IMR-90 (cell line): ENCODE measurements at places on chromosomes 5 and 9. TPM values are rescaled to one million over a fixed set of nuclear protein-coding genes. Genes with fewer than 3 reads are reported as not detected.

DNA sequence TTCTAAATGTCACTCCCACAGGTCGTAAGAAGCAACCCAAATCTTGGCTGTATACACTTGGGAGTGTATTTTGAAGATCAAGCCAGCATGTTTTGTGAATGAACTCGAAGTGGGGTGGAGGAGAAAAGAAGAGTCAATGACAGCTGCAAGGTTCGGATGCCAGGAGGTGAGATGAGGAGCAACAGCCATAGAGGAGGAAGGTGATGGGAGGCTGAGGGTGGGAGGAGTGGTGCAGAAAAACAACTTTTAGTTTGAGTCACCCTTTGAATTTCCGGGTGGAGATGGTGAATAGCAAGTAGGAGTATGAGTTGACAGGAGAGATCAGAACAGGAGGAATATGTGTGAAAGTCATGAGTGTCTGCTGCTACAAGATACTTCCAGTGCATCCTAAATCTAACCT, 153.6 kb downstream of the DIRAS2 start:
- no peak for DNase-seq

- peak; percentile 97 for DNase-seq
Observed at GRCh38 chr5:158384535-158385481, 525.9 kb upstream of the CLINT1 start.

DNA sequence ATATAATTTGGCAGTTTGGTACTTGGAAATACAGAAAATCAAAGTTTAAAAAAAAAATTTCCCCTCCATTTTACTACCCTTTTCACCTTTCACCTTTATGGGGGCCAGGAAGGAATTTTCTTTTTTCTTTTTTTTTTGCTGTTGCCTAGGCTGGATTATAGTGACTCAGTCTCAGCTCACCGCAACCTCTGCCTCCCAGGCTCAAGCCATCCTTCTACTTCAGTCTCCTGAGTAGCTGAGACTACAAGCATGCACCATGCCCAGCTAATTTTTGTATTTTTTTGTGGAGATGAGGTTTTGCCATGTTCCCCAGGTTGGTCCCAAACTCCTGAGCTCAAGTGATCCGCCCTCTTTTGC, 9.1 kb downstream of the CHMP5 start:
- peak; percentile 49 for DNase-seq

DNA sequence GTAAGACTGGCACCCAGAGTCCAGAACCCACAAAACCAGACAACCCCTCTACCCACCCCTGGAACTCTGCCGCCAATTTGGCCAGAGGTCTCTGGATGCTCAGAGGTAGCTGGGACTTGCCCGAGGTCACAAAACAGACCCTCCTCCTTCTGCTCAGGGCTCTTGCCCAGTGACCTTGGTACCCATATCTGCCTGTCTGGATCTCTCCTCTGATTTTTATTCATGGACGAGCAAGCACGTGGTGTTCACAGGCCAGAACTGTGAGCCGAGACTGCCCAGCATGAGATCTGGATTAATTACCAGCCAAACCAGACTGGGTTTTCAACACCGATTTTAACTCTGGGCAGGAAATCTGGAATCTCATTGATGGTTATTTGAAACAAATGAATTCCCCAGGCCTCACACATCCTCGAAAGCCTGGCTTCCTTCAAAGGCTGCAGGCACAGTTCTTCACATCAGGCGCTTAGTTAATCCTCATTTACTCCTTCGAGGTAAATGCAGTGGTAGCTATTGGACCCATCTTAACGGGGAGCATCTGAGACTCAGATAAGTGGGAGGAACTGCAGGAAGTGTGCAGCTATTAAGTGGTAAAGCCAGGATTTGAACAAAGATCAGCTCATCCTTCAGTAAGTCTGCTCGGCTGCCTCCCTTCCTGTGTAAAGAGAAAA, 21.4 kb downstream of the COL27A1 start:
- DNase-seq, result no peak

DNA sequence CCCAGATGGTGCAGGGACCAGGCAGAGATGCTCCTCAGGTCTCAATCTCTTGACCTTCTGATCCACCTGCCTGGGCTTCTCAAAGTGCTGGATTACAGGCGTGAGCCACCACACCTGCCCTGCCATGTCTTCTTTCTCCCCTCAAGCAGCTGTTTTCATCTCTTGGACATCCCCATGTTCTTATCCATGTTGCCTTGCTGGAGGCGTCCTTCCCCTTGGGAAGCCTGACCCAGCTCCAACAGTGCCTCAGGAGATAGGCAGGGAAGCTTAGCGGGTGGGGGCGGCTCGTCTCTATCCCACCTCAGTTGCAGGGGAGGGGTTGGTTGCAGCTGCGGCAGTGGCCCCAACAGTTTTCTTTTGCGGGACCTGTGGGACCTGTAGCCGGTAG, 24.7 kb upstream of the SPATA31E1 start:
- no peak for DNase-seq

- no peak for DNase-seq
Observed at GRCh38 chr9:76651119-76651705, 113.0 kb upstream of the PCA3 start.

Gene RMRP
- 13,690 and 21,707 TPM in 2 replicates for total RNA-seq

DNA sequence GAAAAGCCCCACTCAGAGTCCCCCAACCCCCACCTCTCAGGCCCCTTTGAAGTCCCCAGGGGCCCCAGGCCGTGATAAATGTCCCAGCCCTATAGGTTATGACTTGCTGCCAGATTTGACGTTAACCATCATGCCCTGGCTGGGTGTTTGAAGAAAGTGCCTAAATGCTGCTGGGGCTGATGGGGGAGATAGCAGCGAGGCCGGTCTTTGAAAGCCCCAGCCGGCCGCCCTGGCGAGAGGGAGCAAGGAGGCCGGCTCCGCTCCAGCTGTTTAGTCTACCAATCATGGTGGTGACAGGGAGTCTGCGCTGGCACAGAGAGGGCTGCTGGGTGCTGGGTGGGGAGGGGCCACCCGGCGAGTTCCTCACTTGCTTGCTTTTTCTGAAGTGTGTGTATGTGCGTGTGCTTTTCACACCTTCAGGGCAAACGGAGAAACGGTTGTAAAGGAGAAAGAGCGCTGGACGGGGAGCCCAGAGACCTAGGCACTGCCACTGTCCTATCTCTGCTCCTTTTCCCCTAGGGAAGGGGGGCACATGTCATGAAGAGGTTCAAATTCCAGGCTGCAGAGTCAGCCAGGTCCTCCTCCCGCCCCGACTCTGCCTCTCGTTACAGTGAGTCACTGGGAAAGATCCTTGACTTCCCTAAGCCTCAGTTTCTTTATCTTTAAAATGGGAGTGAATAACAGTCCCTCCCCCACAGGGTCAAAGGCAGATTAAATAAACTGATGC, 126.1 kb upstream of the HAND1 start:
- DNase-seq, result peak; percentile 16

GRCh38 chr5:171115519-171115918, 193.5 kb upstream of the TLX3 start:
- DNase-seq, result no peak

GRCh38 chr5:88694023-88694679, 188.8 kb downstream of the MEF2C start:
- DNase-seq, result no peak

DNA sequence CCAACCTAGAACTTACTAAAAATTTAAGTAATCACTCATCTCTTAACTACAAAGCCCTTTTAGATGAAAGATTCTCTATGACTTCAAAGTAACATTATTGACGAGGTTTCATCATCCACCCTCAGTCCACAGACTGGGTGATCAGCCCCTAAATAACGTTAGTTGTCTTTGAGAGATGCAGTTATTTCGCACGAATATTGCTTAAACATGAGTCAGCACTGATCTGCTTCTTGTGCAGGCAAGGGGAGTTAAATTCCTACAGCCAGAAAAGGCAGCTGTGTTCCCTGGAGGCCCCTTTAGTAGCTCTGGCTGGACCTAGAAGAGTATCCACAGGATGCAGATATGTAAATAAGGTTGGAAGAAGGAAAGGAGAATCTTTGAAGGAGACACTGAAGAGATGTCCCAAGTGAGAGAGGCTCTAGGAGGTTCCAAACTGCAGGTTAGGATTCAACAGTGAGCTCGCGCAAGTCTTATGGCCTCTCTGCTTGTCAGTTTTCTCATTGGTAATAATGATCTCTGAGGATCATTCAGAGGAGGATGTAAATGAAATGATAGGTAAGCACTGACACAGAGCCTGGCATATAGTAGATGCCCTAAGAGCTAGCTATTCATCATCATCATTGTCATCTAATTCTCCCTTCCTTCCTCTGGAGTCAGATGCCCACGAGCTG, 122.2 kb upstream of the MAN2A1 start:
- peak; percentile 28 for DNase-seq

DNA sequence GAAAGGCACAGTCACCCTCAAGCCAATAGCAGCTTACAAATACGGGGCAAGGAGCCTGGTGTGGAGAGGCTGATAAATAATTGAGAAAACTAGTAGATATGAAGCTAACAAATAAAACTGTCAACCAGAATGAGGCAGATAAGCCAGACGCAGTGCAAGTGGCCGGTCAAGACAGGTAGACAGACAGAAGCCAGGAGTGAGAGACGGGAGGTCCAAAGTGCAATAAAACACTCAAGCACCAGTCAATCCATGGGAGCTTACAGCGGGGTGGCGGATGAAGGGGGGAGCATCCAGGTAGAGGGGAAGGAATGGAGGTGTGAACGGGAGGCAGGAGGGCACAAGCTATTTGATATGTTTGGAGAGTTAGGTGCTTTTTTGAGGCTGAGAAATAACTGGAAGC, 193.1 kb downstream of the FOXD4L6 start:
- no peak for DNase-seq

Gene PCDHB11
- under 0.01 TPM in 2 replicates for total RNA-seq

DNA sequence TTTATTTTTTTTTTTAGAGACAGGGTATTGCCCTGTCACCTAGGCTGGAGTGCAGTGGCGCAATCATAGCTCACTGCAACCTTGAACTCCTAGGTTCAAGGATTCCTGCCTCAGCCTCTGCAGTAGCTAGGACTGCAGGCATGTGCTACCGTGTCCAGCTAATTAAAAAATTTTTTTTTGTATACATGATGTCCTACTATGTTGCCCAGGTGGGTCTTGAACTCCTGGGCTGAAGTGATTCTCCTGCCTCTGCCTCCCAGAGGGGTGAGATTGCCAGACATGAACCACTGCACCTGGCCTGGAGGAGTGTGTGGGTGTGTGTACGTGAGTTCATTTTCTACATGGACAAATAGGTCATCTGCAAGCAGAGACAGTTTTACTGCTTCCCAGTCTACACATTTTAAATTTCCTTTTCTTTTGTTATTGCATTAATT, 33.8 kb downstream of the JMY start:
- DNase-seq, result no peak

Gene EDIL3
- total RNA-seq, result 82.8 and 101 TPM in 2 replicates

- DNase-seq, result no peak
Observed at GRCh38 chr9:34592895-34593601, 3.5 kb upstream of the CNTFR start.

DNA sequence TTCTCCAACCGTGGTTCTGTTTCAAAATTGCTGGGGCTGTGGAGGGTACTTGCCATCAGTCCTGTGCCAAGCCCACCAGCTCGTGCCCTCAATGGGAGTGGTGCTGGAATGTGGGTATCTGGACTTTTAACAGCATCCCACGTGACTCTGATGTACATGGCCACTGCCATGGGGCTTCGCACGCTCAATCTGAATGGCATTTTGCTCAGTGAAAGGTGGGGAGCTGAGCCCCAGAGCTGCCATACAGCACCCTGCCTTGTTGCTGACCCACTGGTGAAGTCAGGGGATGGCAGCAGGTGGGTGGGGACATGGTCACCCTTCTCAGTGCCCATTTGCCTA, 16.6 kb upstream of the SYNPO start:
- no peak for DNase-seq

Gene SNCAIP
- 19.0 and 22.5 TPM in 2 replicates for total RNA-seq

- no peak for DNase-seq
Observed at GRCh38 chr9:127903557-127904475, 4.4 kb upstream of the ST6GALNAC6 start.

- peak; percentile 78 for DNase-seq
Observed at GRCh38 chr5:31122998-31123951, 70.2 kb upstream of the CDH6 start.

GRCh38 chr5:139946440-139946839, 96.7 kb downstream of the NRG2 start:
- no peak for DNase-seq

DNA sequence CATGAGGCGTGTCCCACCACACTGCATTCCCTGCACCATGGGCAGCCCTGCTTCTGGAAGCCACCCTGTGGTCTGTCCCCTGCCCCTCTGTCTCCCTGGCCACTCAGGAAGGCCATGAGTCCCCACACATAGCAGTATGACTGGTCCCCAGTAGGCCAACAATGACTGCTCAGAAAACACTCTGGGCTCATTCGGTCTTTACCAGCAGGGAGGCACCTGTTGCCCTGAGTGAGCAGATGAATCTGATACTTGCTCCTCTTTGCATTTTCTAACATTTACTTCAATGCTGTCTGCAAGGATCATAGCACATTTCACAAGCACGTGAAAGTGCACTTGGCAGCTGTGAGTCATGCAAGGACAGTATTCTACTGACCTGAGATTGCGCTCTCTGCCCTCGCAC, 365.4 kb upstream of the IRX1 start:
- no peak for DNase-seq

Gene PCDHGA1
- total RNA-seq, result 0.83 and 0.90 TPM in 2 replicates

Gene LTC4S
- not detected in 2 replicates for total RNA-seq

DNA sequence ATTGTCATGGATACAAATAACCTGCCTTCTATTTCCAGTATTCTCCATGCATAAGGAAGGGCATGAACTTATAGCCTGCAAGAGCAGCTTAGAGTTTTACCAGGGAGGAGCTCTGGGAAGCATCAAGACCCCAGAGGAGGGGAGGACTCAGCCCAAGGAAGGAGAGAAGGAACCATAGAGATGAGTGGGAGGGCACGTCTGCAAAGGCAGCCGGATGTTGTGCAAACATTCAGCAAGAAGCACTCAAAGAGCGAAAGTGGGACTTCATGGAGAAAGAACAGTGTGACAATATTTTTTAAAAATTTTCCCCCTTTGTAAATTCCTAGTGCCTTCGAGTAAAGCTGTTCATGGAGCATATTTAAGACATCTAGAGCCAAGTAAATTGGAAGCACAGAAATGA, 270.1 kb upstream of the PTGER4 start:
- DNase-seq, result no peak

- no peak for DNase-seq
Observed at GRCh38 chr5:155540000-155540595, 526.5 kb downstream of the KIF4B start.

- no peak for DNase-seq
Observed at GRCh38 chr5:152882621-152883020, 477.5 kb upstream of the NMUR2 start.

- DNase-seq, result peak; percentile 93
Observed at GRCh38 chr5:95646569-95647431, at the start of gene RFESD. TSS of gene RFESD (plus strand) at chr5:95646777. CDS start at chr5:95652272, 5,495 bp downstream.

Gene MARCOL
- not detected in 2 replicates for total RNA-seq

Gene VCAN
- total RNA-seq, result 158 and 159 TPM in 2 replicates
